ENCODE measurements at places on chromosomes 1 and 21.

DNA sequence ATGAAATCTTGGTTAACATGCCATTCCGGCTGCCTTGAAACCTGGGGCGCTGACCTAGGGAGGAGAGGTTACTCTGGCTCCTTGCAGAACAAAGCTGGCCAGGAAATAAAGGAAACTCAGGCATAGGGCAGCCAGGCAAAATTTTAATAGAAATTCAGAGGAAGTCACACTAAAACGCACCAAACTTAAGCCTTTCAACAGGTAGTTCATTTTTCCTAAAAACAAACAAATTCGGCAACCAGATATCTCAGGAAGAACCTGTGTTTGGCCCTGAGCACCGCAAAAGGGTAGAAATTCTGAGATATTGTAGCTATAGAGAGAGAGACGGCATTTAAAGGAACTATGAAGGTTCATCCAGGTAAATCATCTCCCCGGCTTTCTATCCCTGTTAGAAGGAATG, 13.1 kb downstream of the LYST start:
- no peak for DNase-seq

DNA sequence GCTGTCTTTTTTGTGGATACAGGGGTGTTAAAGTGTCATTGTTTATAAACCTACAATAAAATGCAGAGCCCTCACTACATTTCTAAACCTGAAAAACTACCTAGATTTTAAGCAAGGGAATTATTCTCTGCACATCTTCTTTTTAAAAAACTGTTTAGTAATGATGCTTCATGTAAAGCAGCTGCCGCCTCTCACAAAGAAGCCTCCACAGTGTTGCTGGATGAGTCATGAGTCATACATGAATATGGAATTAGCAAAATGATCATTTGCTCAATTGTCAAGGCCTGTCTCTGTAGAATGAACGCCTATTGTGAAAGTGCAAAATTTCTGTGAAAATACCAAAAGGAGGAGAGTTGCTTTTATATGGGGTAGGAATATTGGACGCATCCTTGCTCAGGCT, 259.5 kb upstream of the CHRM3 start:
- no peak for DNase-seq

DNA sequence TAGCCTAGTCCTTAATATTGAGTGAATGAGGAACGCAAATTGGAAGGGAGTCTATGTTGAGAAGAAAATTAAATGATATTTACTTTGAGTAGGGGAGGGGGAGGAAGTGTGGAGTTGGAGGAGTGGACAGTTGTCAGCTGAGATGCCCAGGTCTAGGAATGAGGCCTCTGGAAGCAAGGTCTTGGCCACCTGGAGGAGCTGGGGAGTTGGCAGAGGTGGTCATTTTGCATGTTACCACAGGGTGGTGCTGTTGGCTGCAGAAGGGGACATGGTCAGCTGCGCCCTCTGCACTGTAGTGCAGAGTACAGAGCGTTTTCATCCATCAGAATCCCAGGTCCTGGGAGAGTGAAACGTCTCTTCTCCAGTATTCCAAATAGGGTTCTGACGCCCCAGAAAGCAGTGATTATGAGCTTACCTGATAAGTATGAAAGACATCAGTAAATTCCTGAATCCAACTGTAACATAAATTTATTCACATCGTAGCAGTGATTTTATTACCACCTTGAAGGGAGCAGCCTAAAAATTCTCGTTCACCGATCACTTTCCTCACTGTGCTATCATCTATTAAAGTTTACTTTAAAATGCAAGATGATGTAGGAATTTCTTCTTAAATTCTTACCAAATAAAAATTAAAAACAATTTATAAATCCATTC, 13.8 kb downstream of the PARK7 start:
- DNase-seq: peak; percentile 61

DNA sequence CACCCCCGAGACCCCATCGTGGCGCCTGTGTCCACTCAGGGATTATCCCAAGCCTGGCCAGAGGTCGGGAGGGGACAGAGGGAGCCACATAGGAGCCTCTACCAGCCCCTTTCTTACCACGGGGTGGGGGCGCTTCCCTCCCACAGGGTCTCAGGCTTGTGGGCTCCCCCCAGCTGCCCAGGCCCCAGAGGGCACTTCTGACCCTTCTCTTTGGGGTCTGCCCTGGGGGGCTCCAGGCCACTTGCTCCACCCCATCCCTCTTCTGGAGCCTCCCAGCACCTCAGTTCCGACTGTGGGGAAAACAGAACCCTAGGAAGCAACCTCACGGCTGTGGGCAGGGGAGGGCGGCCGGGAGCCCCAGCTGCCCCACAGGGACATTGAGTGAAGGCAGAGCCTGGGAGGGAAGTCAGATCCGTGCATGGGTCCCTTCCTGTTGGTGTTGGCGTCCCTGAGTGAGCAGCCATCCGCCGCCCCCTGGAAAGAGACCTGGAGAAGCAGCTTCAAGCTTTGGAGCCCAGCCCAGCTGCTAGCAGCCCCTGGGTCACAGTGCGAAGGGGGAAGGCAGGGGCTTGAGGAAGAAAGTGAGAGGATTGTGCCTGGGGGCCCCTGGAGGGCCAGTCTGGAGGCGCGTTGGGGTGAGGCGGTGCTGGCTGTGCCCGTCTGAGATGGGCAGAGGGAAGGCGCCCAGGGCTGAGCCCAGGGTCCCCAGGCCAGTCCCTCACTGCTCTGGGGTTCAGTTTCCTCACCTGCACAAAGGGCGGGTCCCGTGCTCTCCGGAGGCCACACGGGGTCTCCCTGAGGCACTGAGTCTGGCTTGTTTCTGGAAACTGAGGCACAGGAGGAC, 22.1 kb downstream of the RRP1 start:
- DNase-seq: no peak

DNA sequence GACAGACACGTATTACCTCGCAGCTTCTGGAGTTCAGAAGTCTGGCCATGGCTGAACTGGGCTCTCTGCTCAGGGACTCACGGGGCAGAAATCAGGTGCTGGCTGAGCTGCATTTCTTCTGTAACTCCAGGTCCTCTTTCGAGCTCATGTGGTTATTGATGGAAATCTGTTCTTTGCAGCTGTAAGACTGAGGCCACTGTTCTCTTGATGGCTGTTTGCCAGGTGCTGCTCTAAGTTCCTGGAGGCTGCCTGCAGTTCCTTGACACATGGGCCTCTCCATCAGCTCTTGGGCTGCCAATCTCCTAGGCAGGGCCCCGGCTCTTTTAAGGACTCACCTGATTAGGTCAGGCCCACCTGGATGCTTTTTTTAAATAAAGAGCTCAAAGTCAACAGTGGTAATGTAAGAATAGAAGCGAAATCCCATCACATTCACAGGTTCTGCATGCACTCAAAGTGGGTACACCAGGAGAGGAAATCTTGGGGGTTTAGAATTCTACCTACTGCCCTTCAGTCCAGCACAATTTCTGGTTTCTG, 139.1 kb downstream of the KAZN start:
- no peak for DNase-seq

- no peak for DNase-seq
These were observed 29.0 kb downstream of the ZSWIM5 start for GRCh38 chr1:45177452-45177851.

GRCh38 chr1:8075511-8076051, 49.5 kb upstream of the ERRFI1 start:
- no peak for DNase-seq

- DNase-seq: no peak
These were observed 183.5 kb downstream of the RERE start for GRCh38 chr1:8633741-8634501.

GRCh38 chr1:41664861-41665640, 180.6 kb upstream of the EDN2 start:
- DNase-seq: peak; percentile 62

DNA sequence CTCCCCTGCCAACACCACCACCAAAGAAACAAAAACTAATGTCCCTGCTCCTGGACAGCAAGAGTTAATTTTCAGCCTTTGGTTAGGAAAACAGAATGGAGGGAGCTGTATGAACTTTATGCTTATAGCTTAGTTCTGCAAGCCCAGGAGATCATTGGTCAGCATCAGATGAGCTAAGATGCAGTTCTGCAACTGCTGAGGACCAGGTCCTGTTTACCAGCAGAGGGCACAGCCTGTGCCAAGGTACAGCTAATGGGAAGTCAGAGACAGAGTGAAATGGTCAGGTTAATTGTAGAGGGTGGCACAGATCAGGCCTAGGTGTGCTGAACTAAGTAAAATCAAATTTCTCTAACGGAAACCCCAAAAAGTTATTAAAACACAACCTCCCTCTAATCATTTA, 161.3 kb downstream of the ROR1 start:
- no peak for DNase-seq

DNA sequence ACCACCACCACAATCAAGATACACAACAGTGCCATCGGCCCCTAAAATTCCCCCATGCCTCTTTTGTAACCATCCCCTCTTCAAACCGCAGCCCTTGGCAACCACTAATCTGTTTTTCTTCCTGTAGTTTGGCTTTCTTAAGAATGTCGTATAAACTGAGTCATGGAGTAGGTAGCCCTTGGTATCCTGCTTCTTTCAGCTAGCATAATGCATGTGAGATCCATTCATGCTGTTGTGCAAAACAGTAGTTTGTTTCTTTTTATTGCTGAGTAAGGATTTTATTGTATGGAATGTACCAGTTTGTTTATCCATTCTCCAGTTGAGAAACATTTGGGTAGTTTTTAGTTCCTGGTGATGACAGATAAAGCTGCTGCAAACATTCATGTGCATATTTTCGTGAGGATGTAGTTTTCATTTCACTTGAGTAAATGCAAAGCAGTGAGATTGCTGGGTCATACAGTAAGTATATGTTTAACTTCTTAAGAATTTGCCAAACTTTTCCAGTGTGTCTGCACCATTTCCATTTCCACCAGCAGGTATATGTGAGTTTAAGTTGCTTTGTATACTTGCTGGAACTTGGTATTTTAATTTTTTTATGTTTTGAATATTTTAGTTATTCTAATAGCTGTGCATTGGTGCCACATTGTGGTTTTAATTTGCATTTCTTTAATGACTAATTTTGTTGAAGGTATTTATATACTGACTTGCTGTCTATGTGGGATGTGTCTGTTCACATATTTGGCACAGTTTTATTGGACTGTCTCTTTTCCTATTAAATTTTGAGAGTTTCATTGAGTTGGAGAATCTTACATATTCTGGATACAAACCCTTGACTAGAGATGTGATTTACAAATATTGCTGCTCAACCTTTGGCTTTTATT, 148.4 kb upstream of the MAP1LC3C start:
- no peak for DNase-seq

- DNase-seq: no peak
These were observed 54.0 kb upstream of the IFFO2 start for GRCh38 chr1:19010503-19010902.

GRCh38 chr1:18341291-18342069, 139.2 kb upstream of the KLHDC7A start:
- DNase-seq: no peak

- no peak for DNase-seq
These were observed 10.1 kb downstream of the VAV3 start for GRCh38 chr1:107954719-107955415.

DNA sequence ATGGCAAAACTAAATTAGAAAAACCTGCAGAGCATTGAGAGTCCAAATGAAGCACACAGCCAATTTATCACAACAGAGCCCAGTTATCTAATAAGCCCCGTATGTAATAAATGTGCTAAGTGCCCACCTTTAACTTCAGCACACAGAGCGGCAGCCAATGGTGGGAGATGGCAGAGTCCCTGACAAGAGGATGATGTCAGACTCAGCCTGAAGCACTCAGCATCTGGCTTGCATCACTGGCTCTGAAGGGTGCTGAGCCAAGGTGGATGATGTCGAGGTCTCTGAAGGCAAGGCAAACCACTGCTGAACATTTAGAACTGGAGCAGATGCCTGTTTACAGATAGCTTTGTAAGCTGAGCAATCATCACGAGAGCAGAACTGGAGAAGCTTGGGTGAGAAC, 118.3 kb downstream of the NUF2 start:
- no peak for DNase-seq

GRCh38 chr1:209431402-209431801, 152.1 kb upstream of the CAMK1G start:
- DNase-seq: no peak
